ENCODE measurements at places on chromosomes 1 and 21.

GRCh38 chr21:37536616-37537278, 170.2 kb downstream of the DYRK1A start:
- DNase-seq: no peak

DNA sequence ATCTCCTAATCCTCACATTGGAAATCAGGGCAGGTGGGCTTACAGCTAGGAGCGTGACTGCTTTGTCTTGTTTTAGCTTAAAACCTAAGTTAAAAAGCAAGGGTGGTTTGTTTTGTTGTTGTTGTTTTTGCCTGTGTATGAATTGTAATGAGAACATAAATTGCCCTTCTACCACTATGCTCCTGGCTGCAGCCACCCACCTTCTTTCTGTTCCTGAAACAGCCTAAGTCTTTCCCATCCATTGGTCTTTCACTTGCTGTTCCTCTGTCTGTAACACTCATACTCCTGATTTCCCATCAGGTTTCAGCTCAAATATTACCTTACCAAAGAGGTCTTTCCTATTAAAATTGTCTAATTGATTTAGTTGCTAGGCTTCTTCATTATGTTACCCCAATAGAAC, 604 bp upstream of the TMEM79 start:
- DNase-seq: no peak

GRCh38 chr1:191151321-191151807, 673.7 kb upstream of the BRINP3 start:
- no peak for DNase-seq

GRCh38 chr21:36706482-36706852, 7.6 kb downstream of the SIM2 start:
- no peak for DNase-seq

Data from NCI-H2227 treated with DMSO at 0.1 percent for 48 hours (cell line).